Effector CD8-positive, alpha-beta T cell (primary cell): ENCODE measurements at places on chromosomes 16 and 17.

GRCh38 chr16:79533292-79533691, 67.2 kb downstream of the MAF start:
- no peak for DNase-seq

GRCh38 chr16:22093331-22093730, 990 bp downstream of the VWA3A start:
- DNase-seq, result no peak

DNA sequence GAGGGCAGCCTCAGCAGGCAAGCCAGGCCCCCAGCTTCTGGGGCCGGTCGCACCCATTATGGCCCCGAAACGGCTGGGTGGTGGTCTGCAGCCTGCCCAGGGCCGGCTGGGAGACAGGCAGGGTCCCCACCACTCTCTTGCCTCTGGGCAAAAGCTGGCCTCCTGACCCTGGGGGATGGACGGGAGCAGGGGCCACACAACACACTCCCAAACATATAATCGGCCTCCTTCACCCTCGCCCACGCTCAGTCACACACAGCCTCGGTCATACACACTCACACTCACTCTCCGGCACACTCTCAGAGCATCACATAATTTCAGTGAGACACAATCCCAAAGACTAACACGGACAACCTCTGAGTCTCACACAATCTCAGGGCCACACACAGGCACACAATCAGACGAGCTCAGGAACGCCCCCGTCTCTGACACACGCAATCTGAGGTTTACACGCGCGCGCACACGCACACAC, 589 bp downstream of the PEMT start:
- DNase-seq, result no peak

DNA sequence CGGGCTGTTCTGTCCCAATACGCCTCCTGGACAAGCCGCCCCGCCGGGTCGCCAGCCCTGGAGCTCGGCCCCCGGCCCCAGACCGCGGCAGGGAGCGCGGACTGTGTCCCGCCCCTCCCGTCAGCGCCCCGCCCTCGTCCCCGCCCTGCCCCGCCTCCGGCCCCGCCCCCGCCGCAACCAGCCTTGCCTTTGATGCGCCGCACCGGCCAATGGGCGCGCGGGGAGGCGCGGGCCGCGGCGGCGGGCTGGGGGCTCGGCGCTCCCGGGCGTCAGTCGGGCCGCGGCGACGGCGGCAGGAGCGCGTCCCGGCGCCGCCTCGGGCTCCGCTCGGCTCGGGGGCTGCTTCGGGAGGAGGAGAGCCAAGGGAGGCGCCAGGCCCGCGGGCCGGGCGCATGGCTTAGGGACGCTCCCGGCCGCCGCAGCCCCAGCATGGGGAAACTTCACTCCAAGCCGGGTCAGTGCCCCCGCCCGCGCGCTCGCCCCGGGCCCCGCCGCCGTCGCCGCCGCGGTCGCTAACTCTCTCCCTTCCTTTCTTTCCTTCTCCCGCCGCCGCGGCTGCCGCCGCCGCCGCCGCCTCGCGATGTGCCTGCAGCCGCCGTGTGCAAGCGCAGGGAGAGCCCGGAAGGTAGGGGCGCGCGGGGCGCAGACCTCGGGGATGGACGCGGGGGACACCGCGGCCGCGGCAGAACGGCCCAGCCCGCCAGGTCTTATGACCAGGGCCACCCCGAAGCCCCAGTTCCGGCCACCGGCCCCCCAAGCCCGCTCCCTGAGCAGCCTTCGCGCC, at the start of gene NKD1:
TSS of gene NKD1 (plus strand) at position 272 of the 784 bp plus-strand sequence. CDS start at position 430, 158 bp downstream.
- DNase-seq, result peak; percentile 68

DNA sequence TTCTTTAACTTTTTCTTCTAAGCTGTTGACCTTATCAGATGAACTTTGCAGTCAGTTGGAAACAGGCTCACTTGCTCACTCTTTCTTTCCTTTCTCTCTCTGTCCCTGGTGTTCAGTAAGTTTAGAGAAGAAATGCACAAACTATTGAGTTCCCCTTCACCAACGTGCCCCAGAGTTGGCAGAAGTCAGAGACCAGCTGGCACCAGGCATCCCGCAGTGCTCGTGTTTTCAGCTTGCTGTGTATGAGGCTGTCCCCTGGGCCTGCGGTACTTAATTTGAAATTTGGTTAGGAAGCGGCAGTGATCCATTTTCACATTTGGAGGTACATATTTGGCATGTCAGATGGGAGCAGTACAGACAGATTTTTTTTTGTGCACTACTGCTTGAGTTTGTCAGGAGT, 258.6 kb downstream of the SNX29 start:
- DNase-seq, result no peak

- DNase-seq, result no peak
Observed at GRCh38 chr17:56316604-56317003, 163.3 kb downstream of the ANKFN1 start.

DNA sequence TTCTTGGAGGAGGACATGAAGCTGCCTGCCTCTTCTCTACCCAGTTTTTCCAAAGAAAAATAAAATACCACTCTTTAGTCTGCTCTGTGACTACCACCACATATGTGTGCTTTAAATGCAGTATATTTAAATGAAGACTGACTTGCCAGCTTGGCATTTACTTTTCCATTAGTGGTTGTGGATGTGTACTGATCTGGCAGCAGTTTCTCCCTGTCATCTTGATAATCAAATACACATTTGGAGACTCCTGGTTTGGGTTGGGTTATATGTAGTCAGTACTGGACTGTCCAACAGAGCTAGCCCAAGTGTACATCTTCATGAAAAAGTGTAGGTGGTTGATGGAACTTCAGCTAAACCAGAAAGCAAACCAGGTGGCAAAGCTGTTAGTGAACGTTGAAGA, 19.9 kb downstream of the COX10 start:
- no peak for DNase-seq

- DNase-seq, result no peak
Observed at GRCh38 chr17:77454242-77455095, 313.7 kb downstream of the SEC14L1 start.

DNA sequence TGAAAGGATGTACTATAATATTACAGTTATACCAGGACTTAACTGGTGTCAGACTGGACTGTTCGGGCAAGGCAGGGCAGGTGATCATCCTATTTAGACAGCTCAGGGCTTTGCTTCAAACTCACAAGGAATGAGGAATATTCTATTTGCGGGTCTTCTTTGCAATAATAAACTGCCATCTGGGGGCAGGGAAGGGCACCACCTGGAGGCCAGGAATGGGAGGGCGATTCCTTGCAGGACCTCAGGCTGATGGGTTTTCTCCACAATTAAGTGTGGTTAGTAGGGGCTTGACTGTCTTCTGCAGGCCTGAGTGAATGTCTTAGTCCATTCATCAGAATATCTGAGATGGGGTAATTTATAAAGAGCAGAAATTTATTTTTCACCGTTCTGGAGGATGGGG, 424.1 kb downstream of the CA10 start:
- DNase-seq, result no peak

- no peak for DNase-seq
Observed at GRCh38 chr16:52874042-52874441, 178.7 kb downstream of the CHD9NB start.

GRCh38 chr17:18021372-18021771, 17.6 kb downstream of the ATPAF2 start:
- DNase-seq, result no peak

DNA sequence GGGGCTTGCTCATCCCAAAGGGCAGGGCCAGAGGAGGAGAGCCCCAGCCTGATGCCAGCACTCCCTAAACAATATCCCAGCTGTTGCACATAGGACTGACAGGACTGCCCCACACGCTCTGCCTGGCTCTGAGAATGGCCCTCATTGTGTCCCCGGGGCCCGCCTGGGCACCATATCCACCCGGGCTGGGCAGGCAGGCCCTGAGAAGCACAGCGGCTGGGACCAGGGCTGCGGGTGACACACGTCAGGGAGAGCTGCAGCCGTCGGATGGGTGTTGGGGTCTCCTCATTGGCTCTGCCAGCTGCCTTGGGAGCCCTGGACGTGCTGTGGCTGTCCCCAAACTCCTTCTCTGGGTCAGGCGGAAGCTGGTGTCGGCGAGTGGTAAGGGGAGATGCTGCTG, 4.2 kb downstream of the BCAR1 start:
- DNase-seq, result no peak

DNA sequence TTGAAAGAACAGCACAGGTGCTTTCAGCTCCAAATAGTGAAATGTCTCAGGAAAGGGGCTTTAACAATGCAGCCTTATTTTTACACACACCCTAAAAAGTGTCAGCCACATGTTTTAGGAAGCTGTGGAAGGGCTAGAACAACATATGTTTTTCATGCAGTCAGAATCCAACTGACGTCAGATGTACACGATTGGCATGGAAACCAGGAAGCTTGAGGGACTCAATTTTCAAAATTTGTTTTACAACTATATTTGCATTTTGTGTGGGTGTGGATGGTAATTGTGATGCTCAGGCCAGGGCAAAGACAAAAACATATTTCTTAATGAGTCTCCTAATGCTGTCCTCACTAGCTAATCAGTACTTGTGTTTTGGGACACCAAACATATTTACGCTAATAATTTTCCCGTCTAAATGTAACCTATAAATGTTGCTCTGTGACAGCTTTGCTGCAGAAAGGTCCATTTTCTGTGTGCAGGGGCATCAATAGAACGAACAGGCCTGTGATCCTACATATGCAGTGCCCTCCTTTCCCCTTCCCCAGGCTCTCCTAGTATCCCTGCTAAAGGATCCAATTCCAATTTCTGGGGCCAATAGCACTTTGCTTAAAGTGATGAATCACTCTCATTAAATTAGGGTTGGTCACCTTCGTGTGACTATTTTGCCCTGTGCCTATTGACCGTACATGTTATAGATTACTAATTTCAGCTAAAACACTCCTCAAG, 434.0 kb upstream of the CDH5 start:
- no peak for DNase-seq

DNA sequence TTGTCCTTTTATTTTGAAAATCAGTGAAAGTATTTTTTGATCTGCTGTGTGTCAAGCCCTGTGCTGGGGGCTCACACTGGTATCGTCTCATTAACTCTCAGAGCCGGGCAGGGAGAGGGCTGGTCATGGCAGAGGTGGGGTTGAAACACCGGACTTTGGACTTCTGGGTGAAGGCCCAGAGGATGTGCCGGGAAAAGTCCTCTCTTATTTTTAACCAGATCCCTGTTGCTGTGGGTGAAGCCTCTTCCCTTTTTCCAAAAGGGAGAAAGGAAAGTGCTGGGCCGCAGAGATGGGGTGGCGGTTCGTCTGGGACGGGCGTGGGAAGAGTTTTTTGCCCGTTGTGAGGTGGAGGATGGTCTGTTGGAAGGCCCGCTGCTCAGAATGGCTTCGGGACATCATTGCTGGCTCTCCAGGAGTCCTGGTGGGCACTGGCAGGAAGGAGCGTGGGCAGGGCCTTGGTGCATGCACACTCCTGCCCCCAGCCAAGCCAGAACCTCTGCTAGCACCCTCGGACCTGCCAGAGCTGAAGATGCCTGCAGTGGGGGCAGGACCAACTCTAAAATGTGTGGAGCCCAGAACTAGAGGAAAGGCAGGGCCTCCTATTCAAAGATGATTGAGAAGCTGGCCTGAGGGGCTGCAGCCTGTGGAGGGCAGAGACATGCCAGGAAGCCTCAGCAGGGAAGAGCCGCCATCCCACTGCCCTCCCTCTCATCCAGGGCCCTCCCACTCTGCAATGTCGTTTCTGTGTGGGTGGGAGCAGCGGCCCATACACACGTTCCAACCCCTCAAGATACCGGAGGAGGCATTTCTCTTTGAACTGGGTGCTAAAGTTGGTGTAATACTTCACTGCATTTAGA, 213.2 kb downstream of the CCDC182 start:
- DNase-seq, result no peak

- no peak for DNase-seq
Observed at GRCh38 chr16:80824623-80825364, 20.4 kb upstream of the CDYL2 start.

DNA sequence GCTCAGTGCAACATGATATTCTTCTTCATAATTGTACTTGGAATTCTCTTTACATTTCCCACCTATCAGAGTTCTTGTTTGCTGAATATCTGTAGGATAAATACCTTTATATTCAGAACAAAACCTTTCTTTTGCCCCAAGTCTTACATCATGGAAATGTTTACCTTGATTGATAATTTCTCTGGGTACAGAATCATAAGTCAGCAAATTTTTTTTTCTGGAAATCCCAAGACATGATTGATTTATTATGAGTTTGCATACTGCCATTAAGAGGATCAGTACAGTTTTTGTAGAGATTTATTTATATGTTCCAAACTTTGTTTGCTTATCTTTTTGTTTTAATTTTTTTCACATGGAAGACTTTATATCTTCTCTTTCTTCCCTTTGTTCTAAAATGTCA, 699.8 kb upstream of the KIF2B start:
- DNase-seq, result no peak

DNA sequence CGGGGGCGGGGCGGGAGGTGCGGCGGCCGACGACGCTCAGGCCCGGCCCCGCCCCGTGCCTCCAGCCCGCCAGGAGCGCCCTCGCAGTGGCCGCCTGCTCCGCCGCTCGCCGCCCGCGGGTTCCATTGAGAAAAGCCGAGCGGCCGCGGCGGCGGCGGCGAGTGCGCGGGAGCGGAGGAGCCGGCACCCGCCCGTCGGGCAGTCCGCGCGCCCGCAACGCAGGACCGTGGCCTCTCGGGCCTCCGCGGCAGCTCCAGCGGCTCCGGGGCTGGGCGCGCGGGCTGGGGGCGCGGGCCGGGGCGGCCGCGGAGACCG, at the start of gene ZFPM1:
TSS of gene ZFPM1 (plus strand) at position 64 of the 315 bp plus-strand sequence. CDS start 359 bp downstream, outside the sequence.
- no peak for DNase-seq

DNA sequence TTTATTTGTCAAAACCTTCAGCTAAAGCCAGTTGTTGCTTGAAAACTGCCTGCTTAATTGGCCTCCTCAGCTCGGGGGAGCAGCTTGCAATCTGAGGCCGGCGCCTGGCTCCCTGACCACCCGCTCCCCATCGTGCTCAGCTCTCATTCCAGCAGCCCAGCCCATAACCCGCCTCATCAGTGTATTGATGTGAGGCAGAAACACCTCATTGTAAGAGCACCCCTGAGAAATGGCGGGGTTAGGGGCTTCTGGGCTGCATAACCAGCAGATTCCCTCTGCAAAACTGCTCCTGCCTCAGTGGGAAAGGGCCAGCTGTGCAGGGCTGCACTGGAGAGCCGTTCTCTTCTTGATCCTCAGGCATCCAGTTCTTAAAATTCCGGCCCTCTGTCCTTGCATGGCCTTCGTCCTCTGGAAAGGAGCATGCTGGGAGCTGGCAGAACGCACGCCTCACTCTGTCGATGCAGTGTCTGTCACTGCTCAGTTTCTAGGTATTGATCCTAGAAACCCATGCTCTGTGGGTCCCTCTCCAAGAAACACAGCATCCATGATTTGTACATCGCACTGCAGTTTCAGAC, 113.8 kb upstream of the CHMP6 start:
- DNase-seq, result no peak

GRCh38 chr17:81524039-81524864, 3.9 kb upstream of the FSCN2 start:
- DNase-seq, result no peak
